ENCODE measurements at places on chromosomes 12 and 14. TPM values are rescaled to one million over a fixed set of nuclear protein-coding genes. Genes with fewer than 3 reads are reported as not detected.
A peak's percentile ranks its signal among the peaks of the same experiment; 100 is the strongest.

DNA sequence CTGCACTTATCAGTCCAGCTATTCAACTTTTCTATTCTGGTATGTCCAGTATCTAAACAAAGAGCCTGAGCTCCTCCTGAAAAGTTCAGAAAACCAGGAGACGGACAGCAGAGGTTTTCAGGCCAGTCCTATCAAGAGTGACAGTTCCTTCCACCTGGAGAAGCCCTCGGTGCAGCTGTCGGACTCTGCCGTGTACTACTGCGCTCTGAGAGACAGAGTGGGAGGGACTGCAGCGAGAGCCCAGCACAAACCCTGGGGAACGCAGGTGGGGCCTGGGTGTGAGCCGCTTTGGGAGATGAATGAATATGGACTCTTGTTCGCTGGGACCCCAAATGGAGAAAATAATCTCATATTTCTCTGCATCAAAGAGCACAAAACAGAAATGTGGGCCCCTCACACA is 329.8 kb upstream of the OR4E1 start:
- H3K4me1 ChIP-seq = no peaks in the 10 kb centered on the region
- H3K27me3 ChIP-seq = no peaks in the 10 kb centered on the region
- H3K27ac ChIP-seq = no peak overlapping the region
- H3K36me3 ChIP-seq = no peaks in the 10 kb centered on the region
- DNase-seq = no peak

- H3K4me3 ChIP-seq = no peak overlapping the region
- H3K27me3 ChIP-seq = no peaks in the 10 kb centered on the region
- H3K4me1 ChIP-seq = no peaks in the 10 kb centered on the region
- no peaks in the 10 kb centered on the region for H3K36me3 ChIP-seq
- H3K27ac ChIP-seq = no peak overlapping the region
Observed at GRCh38 chr12:77388445-77389265, 323.3 kb upstream of the E2F7 start.

DNA sequence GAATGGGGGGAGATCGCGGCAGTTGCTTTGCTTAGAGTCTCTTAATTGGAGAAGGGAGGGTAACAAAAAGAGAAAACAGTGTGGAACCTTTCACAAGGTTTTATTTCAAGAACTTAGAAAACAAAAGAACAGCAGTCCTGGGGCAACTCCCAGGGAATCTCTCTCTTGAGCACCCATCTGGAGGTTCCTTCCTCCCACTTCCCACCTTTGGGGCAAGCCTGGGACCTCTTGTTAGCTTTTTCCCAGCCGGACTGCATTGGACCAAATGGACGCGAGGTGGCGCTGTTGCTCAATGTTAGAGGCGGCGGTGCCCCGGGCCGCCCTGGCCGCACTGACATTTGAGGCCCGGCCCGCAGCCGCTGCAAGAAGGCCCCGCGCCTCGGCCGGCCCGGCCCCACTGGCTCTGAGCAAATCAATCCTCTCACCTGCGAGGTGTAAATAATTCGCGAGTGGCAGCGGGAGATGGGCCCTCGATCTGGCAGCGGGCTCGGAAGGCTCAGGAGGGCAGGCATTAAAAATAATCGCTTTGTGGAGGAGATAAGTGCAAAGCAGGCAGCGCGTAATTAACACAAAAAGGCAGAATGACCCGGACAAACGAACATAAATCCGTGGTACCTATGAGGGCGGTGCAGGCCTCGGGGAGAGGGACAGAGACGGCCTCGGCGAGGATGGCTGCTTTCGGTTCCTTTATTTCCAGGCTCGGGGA is 2.8 kb upstream of the HOXC8 start:
- H3K4me1 ChIP-seq = no peaks in the 10 kb centered on the region
- peak; percentile 79 for DNase-seq
- H3K36me3 ChIP-seq = no peaks in the 10 kb centered on the region
- H3K4me3 ChIP-seq = no peak overlapping the region

- no peaks in the 10 kb centered on the region for H3K36me3 ChIP-seq
- no peak overlapping the region for H3K4me3 ChIP-seq
- no peaks in the 10 kb centered on the region for H3K4me1 ChIP-seq
- H3K27me3 ChIP-seq = no peaks in the 10 kb centered on the region
- no peak for DNase-seq
- H3K27ac ChIP-seq = no peak overlapping the region
Observed at GRCh38 chr12:44224399-44225148, 388.7 kb downstream of the TMEM117 start.

- H3K4me1 ChIP-seq = no peaks in the 10 kb centered on the region
- no peaks in the 10 kb centered on the region for H3K36me3 ChIP-seq
- H3K27ac ChIP-seq = no peak overlapping the region
- no peak for DNase-seq
Observed at GRCh38 chr14:23725980-23726710, 90.0 kb downstream of the DHRS2 start.

DNA sequence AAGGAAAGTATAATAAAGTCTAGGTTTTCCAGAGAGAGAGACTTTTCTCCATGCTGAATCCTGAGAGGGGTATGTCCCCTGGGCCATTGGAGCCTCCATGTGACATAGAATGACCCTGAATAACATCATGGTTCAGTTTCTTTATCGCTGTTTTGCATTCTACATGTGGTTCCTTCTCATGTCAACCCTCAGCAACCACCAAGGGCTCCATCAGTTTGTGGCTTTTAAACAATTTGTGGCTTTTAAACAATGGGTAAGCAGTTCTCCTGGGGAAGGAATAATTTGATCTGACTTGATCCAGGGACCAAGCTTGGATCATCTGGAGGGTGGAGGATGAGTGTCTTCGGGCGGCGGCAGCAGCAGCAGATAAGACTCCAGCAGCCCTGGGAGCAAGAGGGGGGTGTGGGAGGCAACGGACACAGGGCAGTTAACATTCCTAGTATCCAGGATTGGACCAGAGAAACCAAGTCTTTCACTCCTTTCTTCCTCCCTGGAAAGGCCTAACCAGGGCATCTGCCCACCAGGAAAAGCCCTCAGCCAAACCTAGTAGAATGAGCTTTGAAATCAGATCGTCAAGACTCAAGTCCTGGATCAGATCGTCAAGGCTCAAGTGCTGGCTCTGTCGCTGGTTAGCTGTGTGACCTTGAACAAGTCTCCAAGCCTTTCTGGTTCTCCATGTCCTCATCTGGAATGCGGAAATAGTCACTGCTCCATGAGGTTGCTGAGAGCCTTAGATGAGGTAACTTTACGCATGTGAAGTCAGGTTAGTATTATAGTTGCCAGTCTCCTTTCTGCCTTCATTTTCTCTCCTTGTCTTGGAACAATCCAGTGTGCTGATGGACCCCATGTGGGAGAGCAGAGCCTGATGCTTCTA is 27.8 kb upstream of the FAM222A start:
- H3K27me3 ChIP-seq = peaks cover 3% of the 10 kb centered on the region
- no peaks in the 10 kb centered on the region for H3K4me1 ChIP-seq
- no peak overlapping the region for H3K4me3 ChIP-seq
- H3K36me3 ChIP-seq = no peaks in the 10 kb centered on the region
- DNase-seq = no peak

GRCh38 chr14:73784181-73784987 is 67.2 kb upstream of the PTGR2 start:
- no peak overlapping the region for H3K4me3 ChIP-seq
- no peaks in the 10 kb centered on the region for H3K27me3 ChIP-seq
- H3K36me3 ChIP-seq = no peaks in the 10 kb centered on the region
- peak overlapping the region; percentile 93 for H3K27ac ChIP-seq

- H3K4me3 ChIP-seq = no peak overlapping the region
- no peaks in the 10 kb centered on the region for H3K4me1 ChIP-seq
- no peaks in the 10 kb centered on the region for H3K36me3 ChIP-seq
Observed at GRCh38 chr14:104843442-104844305, 21.4 kb upstream of the CEP170B start.

DNA sequence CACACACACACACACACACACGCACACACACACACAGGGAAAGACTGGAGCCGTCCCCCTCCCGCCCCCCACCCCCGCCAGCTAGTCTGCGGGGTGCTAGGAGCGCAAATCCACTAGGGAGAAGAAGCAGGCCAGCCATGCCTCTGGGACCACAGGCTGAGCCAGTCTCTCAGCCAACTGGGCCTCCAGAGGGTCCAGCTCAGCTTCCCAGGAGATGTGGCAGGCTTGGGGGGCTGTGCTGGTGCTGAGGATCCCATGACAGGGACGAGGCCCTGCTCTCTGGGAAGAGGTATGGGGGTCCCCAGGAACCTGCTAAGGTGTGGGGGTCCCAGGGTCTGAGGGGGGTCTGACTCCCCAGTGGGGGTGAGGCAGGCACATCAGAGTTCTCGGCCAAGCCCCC is 133.5 kb downstream of the NCOR2 start:
- H3K4me1 ChIP-seq = peaks cover 4% of the 10 kb centered on the region
- H3K36me3 ChIP-seq = peaks cover 11% of the 10 kb centered on the region
- no peaks in the 10 kb centered on the region for H3K27me3 ChIP-seq
- DNase-seq = no peak
- no peak overlapping the region for H3K27ac ChIP-seq

The MGST1 gene
- total RNA-seq = 170 TPM

- no peaks in the 10 kb centered on the region for H3K36me3 ChIP-seq
- peak overlapping the region; percentile 40 for H3K27ac ChIP-seq
- no peak overlapping the region for H3K4me3 ChIP-seq
- peak; percentile 60 for DNase-seq
Observed at GRCh38 chr14:34926552-34926951, 51.4 kb upstream of the BAZ1A start.

DNA sequence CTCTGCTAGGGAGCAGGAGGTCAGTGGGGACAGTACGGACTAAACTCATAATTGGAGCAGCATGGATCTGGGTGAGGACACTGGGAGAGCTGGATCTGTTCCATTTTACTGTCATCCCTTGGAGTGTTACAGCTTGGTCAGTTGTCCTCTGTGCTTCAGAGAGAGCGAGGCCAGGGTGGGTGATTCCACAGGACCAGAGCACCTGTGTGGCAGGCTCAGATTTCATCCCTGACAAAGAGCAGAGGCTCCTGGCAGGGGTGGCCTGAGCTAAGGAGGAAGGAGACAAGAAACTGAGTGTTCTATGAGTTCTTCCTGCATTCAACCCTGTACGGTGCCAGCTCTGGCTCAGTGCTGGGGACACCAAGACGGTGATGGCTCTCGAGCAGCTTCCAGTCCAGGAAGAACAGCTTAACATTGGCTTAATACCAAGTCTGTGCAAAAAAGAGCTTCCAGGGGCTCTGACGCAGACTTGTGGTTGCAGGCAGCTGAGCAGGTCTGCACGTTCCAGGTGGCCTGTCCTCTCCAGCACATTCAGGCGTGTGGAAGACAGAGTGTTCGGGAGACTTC is 8.4 kb upstream of the PGF start:
- no peak for DNase-seq
- no peaks in the 10 kb centered on the region for H3K27me3 ChIP-seq
- no peak overlapping the region for H3K4me3 ChIP-seq
- peak overlapping the region; percentile 4 for H3K27ac ChIP-seq
- H3K4me1 ChIP-seq = peaks cover 29% of the 10 kb centered on the region

DNA sequence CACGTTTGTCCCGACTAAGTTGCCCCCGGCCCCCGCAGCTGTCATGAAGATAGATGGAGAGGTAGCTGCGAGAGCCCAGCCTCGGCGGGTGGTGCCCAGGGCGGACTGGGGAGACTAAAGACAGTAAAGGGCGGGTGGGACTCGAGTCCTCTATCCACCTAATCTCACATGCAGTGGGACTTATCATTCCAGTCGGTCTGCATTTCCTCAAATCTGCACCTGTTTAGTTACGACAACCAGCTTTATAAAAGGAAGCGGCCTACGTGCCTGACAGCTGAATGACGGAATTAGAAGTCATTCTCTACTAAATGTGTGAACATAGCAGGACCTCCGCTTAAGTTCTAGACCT is 109.8 kb upstream of the EGLN3 start:
- H3K4me1 ChIP-seq = no peaks in the 10 kb centered on the region
- no peak overlapping the region for H3K27ac ChIP-seq
- H3K36me3 ChIP-seq = no peaks in the 10 kb centered on the region
- H3K27me3 ChIP-seq = peaks cover 9% of the 10 kb centered on the region
- H3K4me3 ChIP-seq = peak overlapping the region; percentile 64
- DNase-seq = no peak

DNA sequence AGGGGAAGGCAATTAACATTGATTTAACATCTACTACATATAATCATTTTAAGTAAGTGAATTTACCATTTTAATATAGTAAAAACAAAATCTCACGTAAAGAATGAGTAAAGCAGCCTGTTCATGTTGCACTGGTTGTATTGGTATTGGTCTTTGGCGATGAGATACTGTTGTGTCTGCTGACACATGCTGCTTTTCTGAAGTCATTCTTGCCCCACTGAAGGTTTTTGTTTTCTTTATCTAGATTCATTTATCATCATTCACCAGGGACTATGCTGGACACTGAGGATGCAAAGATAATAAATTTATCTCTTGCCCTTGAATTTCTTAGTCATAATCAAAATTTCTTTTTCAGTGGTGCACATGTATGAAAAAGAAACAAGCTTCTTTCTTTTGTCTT is 246.2 kb upstream of the NPAS3 start:
- no peak for DNase-seq
- H3K36me3 ChIP-seq = no peaks in the 10 kb centered on the region
- no peak overlapping the region for H3K4me3 ChIP-seq
- H3K27ac ChIP-seq = no peak overlapping the region

DNA sequence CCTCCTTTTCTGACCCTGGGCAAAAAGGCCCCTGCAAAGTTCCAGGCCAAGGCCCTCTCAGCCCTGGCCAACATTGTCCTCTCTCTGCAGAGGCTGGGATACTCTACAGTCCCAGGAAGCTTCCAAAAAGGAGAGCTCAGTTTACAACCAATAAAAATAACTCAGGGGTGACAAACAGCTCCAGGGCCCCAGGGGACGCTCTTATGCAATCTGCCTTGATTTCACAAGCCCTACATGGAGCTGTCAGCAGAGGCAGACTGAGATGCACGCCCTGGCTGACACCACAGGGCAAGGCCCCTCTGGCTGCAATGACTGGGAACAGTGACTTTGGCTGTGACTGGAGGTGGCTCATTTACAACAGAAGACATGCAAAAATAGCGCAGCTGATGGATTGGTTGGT is 129.0 kb upstream of the MED13L start:
- H3K27ac ChIP-seq = no peak overlapping the region
- H3K27me3 ChIP-seq = no peaks in the 10 kb centered on the region
- H3K4me3 ChIP-seq = no peak overlapping the region
- H3K4me1 ChIP-seq = no peaks in the 10 kb centered on the region

The P2RX7 gene
- 5.1 TPM for total RNA-seq

DNA sequence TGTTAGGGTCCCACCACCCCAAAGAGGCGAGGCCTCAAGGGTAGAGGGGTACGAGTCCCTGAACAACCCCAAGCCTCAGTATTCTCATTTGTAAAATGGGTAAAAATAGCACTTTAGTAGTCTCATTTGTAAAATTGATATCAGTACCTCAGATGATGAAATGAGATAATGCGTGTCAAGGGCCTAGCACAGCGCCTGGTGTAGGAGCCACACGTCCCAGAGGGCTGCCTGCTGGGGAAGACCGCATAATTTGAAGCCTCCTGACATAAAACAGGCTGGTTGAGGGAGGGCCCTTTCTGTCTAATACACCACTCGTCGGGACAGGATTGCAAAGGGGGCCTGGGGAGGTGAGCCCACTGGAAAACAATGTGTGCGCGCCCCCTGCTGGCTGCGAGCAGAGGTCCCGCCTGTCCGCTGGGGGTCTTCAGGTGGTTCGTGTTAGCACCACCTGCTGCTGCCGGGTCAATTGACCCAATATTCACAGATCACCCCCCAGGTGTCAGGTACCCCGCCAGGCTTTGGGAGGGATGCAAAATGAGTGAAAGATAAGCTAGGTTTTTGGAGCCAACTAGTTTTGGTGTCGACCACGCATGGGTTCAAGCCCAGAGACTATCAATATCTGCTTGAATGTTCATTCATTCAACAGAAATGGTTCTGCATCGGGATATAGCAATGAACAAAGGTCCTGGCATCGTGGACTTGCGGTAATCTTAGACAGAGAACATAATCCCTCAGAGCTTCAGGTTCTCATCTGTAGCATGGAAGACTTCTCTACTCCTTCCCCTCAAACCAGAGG is 24.7 kb upstream of the IRF2BPL start:
- H3K27me3 ChIP-seq = no peaks in the 10 kb centered on the region
- H3K4me1 ChIP-seq = peaks cover 11% of the 10 kb centered on the region
- peak overlapping the region; percentile 6 for H3K27ac ChIP-seq
- DNase-seq = peak; percentile 81
- H3K4me3 ChIP-seq = no peak overlapping the region
- no peaks in the 10 kb centered on the region for H3K36me3 ChIP-seq

The NPFF gene
- not detected for total RNA-seq
